Activated T-cell treated with anti-CD3 and anti-CD28 coated beads for 48 hours (primary cell): ENCODE measurements at places on chromosomes 1 and 21.

DNA sequence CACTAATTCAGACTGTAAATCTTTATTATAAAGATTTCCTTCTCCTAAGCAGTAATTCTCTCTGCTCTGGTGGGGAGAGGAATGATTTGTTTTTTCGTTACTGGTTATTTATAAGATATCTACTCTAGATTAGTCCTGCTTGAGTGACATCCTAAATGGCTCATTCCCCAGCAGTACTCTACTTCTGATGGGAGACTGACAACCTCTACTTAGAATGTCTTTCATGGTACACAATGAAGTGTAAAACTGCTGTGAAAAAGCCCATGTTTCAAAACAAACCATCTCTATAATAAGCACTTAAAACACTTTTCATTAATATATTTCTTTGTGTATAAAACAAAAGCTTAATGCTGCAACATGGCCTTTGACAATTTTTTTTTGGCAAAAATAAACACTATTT lies 33.9 kb upstream of the ESRRG start:
- DNase-seq = no peak

DNA sequence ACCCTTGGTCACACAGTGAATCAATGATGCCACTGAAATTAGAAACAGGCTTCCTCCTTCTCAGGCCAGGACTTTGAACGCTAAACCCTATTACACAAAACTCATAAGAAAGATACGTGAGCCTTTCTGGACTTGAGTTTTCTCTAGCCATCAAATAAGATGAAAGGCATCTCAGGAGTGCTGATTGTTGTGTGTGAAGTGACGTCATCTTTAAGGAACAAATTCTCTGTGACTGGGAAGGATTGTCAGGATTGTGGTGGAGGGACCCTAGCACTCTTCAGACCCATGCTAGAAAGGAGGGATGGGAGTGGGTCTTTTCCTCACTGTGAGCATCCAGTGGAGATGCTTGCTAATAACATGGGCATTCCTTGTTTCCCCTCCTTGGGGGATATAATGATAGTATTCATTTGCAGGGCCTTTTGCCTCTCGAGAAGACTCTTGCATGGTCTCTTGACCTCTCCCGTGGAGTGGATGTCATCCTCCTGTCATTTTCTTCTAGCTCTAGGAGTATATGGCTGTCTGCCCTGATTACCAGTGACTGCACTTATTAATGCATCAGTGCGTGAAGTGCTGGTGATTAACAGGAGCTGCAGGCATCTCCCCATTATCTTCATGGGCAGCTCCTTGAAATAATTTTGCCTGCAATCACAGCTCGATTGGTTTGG lies 39.9 kb downstream of the SPATA46 start:
- DNase-seq = no peak

- no peak for DNase-seq
These were observed 41.3 kb downstream of the PLPPR4 start for GRCh38 chr1:99305626-99306025.

DNA sequence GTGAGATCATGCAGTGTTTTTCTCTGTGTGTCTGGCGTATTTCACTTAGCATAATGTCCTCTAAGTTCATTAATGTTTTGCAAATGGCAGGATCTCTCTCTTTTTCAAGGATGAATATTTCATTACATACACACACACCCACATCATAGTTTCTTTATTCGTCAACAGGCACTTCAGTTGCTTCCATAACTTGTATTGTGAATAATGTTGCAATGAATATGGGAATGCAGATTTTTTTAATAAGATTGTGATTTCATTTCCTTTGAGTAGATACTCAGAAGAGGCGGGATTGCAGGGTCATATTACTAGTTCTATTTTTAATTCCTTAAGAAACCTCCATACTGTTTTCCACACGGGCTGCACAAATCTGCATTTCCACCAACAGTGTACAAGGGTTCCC lies 134.0 kb downstream of the CLEC20A start:
- DNase-seq = no peak

GRCh38 chr1:161258439-161259344 lies at the start of gene PCP4L1:
Gene PCP4L1 (plus strand): TSS chr1:161258745. CDS start chr1:161258975, 230 bp downstream.
- peak; percentile 41 for DNase-seq

GRCh38 chr1:205929496-205930194 lies 13.6 kb downstream of the SLC26A9 start:
- DNase-seq = no peak

DNA sequence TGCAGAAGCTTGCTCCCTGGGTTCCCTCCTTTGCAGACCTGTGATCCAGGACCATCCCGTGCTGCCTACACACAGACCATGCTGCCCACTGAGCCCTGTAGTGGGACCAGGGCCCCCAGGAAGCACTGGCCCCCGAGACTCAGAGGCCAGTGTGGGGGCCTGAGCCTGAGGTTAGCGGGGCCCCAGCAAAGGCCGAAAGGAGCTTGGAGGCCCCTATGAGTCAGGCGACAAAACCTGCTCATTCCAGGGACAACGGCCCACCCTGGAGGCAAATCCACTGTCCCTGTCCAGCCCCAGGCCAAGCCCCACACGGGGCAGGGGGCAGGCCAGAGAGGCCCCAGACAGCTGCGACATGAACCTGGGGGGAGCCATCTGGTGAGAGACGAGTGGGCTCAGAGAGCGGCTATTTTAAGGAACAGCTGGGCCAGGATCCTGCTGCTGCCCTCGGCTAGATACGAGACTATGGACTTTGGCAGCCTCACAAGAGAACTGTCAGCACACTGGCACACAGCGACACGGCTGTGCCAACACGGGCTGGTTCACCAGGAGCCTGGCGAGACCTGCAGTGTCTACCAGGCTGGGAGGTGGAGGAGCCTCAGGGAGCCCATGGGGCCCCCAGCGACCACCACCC lies 74.7 kb downstream of the ARHGEF16 start:
- DNase-seq = no peak

DNA sequence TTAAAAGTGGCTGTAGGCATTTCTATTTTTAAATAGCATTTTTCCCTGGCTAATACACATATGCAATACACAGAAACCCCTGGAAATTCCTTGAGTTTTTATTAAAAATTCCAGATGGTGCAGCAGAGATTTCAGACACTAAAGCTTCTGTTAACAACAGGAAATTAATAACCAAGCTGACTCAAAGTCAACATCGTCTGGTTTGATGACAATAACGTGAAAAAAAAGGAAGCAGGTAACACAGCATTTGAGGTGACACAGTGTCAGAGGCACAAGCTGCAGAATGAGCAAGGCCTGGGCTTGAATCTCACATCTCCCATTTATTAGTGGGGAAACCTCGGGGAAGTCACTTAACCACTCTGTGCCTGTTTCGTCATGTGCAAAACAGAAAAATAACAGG lies 64.6 kb upstream of the GJB5 start:
- no peak for DNase-seq

DNA sequence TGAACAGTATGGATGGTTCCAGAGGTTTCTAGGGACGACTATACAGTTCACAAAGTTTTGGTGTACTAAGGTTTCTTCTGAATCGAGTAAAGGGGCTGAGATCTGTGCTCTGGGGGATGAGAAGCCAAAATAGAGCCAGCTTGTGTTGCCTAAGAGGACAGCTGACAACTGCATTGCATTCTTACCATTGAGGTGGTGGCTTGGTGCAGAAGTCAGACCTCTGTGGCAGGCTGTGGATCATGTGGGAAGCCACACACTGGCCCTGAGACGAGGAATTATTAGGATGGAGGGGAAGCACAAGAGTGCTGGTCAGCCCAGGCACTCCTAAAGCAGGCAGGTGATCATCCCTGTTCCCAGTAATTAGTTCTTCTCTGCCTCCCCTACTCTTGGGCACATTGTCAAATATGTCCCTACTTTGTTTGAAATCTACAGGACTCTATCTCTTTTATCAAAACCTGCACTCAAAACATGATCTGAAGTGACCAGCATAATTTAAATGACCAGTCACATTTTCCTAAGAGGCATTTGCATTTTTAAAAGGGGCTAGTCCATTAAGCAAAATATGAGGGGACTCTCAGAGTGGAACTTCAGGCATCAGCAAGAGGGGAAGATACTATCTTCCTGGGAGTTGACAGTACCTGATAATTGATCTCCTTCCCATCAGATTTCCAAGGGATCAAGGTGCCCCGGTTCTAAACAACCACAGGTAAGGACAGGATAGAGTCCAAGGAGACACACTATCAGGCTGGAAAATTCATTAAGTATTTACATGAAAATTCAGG lies at the start of gene FCRLB:
FCRLB (plus strand) TSS at position 589 of the 782 bp plus-strand sequence. CDS start 1,129 bp downstream, outside the sequence.
- no peak for DNase-seq

- no peak for DNase-seq
These were observed 6.7 kb upstream of the SMYD3 start for GRCh38 chr1:246513619-246514343.

- DNase-seq = no peak
These were observed 64.8 kb downstream of the ABCA4 start for GRCh38 chr1:94056171-94056570.

GRCh38 chr1:24528744-24529143 lies 26.1 kb downstream of the RCAN3 start:
- DNase-seq = no peak

GRCh38 chr1:244060686-244061085 lies 9.6 kb downstream of the ZBTB18 start:
- DNase-seq = no peak

DNA sequence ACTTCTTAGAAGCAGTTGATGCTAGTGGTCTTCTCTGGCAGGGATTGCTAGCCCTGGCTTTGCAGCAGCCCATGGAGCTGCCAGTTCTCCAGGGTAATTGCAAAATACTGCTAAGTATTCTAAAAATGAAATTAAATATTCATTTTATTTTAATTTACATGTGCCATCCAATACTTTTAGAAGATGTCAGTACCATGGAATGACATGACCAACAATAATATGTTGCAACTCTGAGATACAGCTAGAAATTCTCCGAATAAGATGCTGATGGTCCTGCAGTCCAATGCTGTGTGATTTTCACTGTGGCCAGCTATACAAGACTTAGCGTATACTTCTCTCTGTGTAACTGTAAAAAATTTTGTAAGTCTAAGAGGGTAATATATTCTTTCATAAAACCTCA lies 20.0 kb upstream of the WARS2 start:
- DNase-seq = no peak

- DNase-seq = no peak
These were observed 209.1 kb upstream of the ZP4 start for GRCh38 chr1:238099871-238100270.

DNA sequence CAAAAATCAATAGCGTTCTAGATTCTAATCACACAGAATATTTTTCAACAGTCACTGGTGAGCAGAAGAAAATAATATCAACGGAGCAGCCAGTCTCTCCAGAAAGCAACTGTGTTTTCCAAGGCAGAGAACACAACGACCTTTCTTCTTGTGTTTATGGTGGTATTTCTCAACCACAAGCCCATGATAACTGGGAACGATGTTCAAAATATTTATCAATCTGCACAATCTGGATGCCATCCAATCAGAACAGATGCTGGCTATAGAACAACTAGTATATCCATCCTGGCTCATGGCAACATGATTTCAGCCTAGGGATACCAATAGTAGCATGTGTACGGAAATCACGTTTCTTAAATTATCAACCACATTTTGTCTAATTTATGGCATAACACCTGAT lies 162.7 kb upstream of the RUNX1 start:
- DNase-seq = no peak

DNA sequence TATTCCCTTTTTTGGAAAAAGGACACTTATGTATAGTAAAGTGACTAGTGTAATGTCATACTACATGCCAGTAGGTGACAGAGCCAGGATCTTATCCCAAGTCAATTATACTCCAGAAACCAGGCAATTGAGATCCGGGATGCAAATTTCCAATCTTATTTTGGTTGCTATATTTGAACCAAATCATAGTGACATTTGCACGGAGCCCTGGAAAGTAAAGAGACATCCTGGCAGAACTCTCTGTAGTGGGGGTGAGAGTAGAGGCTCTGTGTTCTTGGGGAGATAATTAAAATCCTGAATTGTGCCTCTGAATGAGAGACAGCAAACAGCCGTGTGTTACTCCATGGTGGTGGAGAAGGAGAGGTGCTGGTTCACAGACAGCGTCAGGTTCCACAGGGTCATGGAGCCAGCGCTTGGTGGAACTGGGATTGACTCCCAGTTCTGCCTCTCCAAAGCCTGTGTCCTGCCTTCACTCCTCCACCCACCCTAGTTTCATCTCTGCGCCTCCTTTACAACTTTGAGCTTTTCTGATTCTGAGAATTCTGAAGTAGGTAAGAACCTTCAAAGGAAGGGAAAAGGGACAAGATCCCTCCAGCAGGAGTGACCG lies 432.3 kb downstream of the PTPRU start:
- no peak for DNase-seq

DNA sequence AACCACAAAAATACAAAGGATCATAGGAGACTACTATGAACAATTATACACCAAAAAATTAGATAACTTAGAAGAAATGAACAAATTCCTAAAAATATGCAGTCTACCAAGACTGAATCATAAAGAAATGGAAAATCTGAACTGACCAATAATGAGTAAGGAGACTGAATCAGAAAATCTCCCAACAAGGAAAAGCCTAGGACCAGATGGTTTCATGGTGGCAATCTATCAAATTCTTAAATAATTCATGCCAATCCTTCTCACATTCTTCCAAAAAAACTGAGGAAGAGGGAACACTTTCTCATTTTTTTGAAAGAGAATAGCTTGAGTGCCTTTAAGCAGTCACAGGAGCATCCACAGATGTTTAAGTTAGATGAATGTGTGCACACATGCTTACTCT lies 31.8 kb upstream of the DISP1 start:
- DNase-seq = no peak

DNA sequence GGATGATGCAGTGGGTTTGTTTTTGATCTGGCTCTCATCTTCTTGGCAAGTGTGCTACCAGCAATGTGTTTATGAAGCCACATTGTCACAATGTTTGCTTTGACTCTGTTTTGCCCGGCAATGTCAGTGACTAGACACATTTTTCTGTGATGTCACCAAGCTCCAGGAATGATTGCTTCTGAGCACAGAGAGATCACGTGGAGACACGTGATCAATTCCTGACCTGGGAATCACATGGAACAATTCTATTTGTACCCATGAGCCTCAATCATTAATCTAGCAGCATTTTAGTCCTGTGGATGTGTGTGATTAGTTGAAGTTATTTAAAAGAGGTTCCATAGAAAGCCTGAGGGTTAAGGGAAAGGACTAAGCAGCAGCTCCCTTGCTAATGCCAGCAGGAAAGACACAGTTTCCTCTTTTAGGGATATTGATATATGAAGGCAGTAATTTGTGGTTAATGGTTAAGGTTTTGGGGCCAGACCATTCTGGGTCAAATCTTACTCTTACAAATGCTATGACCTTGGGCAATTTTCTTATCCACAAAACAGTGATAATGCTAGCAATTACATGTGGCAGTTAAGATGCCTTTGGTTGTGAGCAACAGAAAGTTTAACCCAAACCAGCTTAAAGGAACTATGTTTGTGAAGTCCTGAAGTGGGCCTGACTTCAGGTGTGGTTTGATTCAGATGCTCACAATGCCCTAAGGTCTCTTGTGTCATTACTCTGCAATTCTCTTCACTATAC lies 59.0 kb downstream of the FASLG start:
- no peak for DNase-seq
